Right lung (tissue), 10 donors: ENCODE measurements at places on chromosomes 6 and 20. TPM values are rescaled to one million over a fixed set of nuclear protein-coding genes. Genes with fewer than 3 reads are reported as not detected.

DNA sequence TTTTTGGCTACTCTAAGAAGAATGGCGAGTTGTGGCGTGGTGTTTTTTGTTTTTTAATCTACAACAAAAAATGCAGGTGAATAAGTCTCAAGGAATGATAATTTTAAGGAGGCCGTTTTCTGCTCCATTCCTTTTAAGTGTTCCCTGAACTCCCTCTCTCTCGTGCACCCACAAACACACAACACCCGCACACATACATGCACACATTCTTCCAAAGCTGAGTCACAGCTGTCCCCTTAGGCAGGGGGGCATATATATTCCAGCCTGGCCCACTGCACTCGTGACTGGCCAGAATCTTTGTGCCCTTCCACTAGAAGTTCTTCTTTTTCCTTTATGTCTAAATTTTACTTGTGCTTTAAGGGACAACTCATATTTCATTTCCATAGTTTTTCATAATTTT, 405.7 kb downstream of the LMBRD1 start:
- no peak for DNase-seq

DNA sequence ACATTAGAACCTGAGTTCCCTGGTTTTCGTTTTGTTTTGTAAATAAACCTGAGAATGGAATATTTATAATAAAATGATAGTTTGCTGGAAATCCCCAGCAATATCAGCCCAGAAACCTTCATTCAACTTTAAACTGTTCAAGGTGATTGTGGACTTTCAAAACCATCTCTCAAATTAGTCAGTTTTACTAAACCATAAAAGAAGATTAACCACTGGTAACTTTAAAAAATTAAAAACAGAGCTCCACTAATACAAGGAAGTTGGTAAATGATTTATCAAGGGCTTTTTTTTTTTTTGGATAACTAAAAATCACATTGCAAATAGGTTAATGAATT, 10.0 kb downstream of the MBOAT1 start:
- DNase-seq = no peak

GRCh38 chr20:19986419-19986818, 30.7 kb upstream of the NAA20 start:
- no peak for DNase-seq

COL9A1 gene
- polyA plus RNA-seq = 2.3 TPM

SRSF12 gene
- polyA plus RNA-seq = 8.1 TPM

DNA sequence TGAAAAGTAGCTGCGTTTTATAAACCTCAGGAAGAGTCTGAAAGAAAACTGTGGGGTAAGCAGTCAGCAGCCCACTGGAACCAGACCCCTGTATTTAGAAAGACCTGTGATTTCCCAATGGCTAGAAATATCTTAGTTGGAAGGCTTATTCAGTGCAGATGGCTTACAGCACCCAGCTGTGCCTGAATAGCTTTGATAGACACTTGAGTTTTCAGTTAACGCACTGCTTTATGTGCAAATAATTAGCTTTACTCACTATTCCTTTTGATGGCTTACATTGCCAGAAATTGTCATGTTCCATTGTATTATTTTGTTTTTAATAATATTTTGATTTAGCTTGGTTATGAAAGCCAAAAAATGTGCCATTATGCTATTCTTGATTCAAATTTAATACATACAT, 465.3 kb upstream of the SYNCRIP start:
- peak; percentile 14 for DNase-seq
